ENCODE measurements at places on chromosomes 2 and 18.
A peak's percentile ranks its signal among the peaks of the same experiment; 100 is the strongest.

DNA sequence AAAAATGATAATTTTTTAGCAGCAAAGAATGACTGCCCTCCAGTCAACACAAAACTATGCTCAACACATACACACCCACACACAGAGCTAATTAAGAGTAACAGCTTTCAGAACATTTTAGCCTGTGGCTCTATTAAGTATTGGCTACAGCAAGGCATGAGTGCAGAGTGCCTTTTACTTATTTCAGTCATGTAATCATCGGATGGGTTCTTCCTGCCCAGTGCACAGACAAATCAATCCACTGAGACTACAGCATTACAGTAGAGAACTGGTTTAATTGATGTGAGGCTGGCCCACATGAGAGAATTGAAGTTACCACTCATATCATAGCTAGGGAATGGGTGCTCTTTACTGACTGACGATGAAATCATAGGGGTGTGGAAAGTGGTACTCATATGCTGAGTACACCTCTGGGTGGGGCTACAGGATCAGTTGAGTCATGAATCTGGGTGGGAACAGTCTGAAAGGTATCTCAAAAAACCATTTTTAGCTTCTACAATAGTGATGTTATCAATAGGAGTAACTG is 241.0 kb downstream of the FSIP2 start:
- H3K4me3 ChIP-seq, result no peak overlapping the region
- DNase-seq, result peak; percentile 9
- no peaks in the 10 kb centered on the region for H3K4me1 ChIP-seq
- H3K27ac ChIP-seq, result no peak overlapping the region

GRCh38 chr2:133486771-133487191 is 81.5 kb downstream of the NCKAP5 start:
- H3K36me3 ChIP-seq, result no peaks in the 10 kb centered on the region
- no peak overlapping the region for H3K4me3 ChIP-seq
- H3K27me3 ChIP-seq, result no peaks in the 10 kb centered on the region
- no peak for DNase-seq

DNA sequence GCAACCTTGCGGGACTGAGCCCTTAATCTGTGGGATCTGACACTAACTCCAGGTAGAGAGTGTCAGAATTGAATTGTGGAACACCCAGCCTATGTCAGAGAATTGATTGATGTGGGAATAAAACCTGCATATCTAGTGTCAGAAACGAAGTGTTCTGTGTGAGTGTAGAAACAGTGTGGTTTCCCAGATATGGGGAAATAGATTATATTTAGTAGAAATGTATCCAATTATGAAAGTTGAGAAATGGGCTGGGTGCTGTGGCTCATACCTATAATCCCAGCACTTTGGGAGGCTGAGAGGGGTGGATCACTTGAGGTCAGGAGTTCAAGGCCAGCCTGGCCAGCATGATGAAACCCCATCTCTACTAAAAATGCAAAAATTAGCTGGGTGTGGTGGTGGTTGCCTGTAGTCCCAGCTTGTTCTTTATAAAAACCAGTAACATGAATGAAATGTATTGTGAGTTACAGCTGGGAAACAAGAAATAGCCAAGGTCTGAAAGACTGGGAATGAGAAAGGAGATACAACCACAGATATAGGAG is 4.3 kb upstream of the TP53I3 start:
- H3K4me3 ChIP-seq, result no peak overlapping the region
- peaks cover 2% of the 10 kb centered on the region for H3K36me3 ChIP-seq
- peaks cover under 1% of the 10 kb centered on the region for H3K4me1 ChIP-seq

DNA sequence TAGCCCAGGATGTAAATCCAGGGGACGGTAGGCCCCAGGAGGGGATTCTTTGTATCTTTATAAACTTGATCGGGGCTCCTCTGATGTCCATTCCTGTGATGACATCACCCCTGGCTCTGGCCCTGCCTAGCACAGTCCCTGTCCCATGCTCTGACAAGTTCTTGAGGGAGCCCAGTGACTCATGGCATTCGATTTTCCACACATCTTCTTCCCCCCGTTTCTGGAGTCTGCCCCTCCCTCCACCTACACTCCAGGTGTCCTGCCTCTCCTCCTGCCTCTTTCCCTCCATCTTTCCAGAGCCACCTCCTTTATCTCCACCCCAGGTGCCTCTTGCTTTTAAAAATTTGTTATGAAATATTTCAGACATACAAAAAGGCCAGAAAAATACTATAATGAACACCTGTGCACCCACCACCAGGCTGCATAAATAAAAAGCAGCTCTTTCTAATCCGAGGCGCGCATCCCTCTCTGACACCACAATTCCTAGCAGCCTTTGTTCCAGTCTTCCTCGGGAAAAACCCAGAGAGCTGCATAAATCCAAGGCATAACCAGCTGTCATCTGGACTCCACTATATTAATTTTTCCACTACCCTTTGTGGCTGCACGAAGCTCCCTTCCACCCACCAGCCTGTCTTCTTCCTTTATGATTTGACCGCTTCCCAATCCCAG is 207.7 kb downstream of the ZBTB7C start:
- no peak overlapping the region for H3K27ac ChIP-seq
- no peak overlapping the region for H3K4me3 ChIP-seq
- DNase-seq, result no peak
- no peaks in the 10 kb centered on the region for H3K36me3 ChIP-seq
- H3K4me1 ChIP-seq, result peaks cover 15% of the 10 kb centered on the region

GRCh38 chr18:61896757-61897156 is 4.0 kb upstream of the RNF152 start:
- no peak for DNase-seq
- H3K4me1 ChIP-seq, result peaks cover 17% of the 10 kb centered on the region
- H3K36me3 ChIP-seq, result peaks cover 2% of the 10 kb centered on the region
- no peak overlapping the region for H3K27ac ChIP-seq

All from activated T-cell treated with anti-CD3 and anti-CD28 coated beads, Interleukin-2, amount 50 U/mL, for 72 hours (primary cell).